ENCODE measurements at places on chromosomes 16 and 17.

- DNase-seq = no peak
Observed at GRCh38 chr17:78075011-78075410, 53.5 kb downstream of the TMC6 start.

GRCh38 chr17:45101883-45102811 is 30.2 kb downstream of the PLCD3 start:
- no peak for DNase-seq

- DNase-seq = no peak
Observed at GRCh38 chr16:682493-683395, 1.4 kb downstream of the JMJD8 start.

DNA sequence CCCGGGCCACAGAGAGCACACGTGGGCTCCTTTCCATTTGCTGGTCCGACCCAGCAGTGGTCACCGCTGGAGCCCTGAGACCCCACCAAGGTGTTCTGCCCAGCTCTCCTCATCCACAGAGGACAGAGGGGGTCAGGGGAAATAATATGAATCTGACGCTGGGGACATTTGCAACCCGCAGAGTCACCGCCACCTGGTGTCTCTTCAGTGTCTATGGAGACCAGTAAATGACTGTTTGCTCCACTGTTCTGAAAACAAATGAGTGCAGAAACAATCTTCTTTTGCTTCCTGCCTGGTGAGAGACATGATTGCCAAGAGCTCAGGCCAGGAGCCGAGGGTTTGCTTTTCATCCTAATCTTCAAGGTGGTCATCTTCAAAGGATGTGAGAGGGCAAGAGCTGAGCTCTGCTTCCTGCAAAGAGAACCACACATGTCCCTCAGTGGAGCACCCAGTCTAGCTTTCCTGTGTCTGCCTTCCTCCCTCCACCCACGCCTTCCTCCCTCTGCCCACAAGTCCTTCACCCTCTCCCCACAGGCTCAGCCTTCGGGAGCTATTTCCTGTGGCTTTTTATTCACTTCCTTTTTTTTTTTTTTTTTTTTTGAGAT is 14.7 kb upstream of the KLHDC4 start:
- no peak for DNase-seq

- no peak for DNase-seq
Observed at GRCh38 chr16:12499032-12499745, 304.5 kb downstream of the CPPED1 start.

GRCh38 chr17:82202981-82203380 is 9.7 kb downstream of the CCDC57 start:
- DNase-seq = no peak

DNA sequence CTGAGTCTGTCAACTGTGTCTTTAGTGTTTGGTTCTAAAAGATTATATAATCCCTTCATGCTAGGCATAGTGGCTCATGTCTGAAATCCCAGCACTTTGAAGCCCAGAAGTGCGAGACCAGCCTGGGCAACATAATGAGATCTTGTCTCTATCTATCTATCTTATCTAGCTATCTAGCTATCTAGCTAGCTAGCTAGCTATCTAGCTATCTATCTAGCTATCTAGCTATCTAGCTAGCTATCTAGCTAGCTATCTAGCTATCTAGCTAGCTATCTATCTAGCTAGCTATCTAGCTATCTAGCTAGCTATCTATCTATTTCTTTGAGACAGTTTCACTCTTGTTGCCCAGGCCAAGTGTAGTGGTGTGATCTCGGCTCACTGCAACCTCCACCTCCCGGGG is 43.8 kb downstream of the SPAG9 start:
- DNase-seq = no peak

DNA sequence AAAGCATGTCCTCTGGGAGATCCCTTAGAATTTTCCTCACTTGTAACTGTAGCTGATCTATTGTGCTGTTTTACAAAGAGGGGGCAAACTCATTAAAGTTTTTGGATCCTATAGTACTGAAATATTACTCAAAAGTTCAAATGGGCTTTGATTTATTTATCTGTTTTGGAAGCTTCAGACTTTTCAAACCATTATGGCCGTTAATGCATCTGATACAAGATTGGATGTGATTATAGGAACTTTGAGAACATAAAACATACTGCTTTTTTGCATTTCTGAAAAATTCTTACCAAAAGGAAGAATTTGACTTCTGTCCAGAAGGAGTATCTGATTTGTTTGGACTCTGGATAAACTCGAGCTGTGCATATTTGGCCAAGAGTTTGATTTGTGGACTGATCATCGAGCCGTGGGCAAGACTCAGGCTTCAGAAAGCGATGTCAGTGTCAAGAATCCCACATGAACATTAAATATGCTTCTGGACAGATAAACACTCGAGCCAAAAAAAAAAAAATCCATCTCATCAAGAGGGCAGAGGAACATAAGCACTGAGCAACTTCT is 8.2 kb upstream of the MARCHF10 start:
- DNase-seq = no peak

GRCh38 chr17:304461-304860 is 48.1 kb downstream of the RPH3AL start:
- DNase-seq = no peak

DNA sequence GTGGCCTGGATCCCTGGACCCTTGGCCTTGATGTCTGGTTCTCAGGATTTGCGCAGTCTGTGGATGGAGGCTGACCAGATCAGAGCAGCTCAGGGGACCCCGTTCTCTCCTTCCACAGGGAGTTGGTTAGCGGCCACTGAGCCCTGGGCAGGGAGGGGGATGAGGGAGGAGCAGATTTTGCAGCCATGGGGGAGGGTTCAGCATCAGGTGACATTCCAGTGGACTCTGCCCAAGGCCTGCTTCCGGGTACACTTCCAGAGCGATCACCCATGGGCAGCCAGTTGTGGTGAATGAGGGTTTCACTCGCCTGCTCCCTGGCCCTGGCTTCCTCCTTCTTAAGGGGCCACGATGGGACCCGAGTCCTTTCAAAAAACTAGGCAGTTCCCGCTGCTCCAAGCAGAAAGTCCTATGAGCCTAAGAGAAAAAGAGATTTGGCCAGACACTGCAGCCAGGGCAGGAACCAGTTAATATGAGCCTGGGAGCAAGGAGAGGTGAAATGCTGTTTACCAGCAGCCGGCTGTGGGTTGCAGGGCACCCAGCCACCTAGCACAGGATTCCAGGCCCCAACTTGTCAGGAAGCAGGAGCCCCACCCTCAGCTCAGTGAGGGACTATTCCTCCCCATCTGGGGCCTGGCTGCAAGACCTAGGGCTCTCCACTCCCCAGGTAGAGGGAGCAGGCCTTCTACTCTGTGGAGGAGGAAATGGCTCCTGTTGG is 4.7 kb upstream of the GPRC5C start:
- no peak for DNase-seq

DNA sequence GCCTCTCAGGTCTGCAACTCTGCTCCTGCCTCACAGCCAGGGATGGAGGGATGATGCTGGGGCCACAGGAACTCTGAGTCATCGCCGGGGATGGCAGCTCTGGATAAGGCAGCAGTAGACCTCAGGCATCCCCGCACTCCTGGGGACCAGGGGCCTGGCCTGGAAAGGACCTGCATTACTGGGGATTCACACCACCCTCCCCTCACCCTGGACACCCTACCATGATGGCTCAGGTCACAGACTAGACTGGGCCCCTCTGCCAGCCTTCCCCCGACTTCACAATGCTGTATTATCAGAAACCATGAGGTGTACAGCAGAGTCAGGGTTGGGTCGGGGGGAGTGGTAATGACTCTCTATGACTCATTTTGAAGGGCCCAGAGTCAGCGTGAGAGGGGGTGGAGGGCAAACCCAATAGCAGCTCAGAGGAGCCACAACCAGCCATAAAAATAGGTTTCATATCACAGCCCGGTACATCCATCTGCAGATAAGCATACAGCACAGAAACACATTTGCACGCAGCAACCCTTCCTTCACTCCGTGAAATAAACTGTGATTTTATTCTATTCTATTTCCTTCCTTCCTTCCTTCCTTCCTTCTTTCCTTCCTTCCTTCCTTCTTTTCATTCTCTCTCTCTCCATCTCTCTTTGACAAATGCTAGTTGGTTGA is 28.8 kb downstream of the DYNLRB2 start:
- no peak for DNase-seq

Data from AG04450 (cell line).